ENCODE measurements at places on chromosomes 5 and 9. TPM values are rescaled to one million over a fixed set of nuclear protein-coding genes. Genes with fewer than 3 reads are reported as not detected.

Gene PCDHGB5
- 30.8 TPM for total RNA-seq

Gene OCLN
- total RNA-seq: 7.6 TPM

DNA sequence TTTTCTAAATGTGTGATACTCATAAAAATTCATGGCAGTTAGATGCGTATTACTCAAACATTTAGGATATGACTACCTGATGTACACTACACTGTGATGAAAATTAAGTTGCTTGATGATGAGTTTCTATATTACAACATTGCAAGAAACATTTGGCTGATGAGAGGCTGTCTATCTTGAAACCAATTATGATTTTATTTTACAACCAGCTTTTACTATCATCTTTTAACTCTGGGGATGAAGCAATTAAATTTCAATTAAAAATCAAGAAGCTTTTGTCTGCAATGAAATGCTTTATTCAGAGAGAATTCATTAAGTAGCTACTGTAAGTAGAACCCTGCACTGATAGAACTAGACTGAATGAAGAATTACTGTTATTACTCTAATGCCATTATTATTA is 500.4 kb downstream of the KCTD16 start:
- no peak for DNase-seq

- DNase-seq: no peak
These were observed 10.9 kb downstream of the NME5 start for GRCh38 chr5:138128334-138128733.

DNA sequence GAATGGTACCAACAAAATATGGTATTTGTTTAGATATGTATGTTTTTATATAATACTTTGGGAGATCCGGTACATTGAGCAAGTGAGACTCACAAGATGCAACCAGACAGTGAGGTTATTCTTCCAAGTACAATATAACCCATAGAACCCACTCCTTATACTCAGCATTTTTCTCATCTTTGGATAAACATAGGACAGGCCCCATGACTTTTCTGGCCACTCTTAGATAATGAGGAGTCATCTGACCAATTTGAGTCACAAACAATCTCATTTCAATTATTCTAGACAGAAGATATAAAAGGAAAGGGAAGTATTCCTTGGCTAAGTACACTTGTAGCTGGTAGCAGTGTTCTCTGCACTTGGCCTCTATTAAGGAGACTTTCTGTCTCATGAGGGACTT is 150.2 kb downstream of the SGCD start:
- DNase-seq: no peak

DNA sequence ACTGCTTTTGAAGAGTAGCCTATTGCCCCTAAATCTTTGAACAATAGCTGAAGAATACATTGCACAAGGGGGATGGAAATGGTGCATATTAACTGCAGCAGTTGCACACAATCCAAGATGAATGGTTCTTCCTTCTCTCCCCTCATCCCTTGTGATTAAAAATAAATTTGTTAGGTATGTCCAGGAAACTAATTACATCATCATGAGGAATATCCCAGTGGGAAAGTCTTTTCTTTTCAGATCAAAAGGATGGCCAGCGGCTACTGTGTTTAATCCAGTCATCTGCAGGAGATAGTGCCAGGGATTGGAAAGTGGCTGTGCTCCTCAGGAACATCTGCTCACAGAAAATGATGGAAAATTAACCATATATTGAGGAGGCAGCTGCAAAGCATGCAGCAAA is 508.4 kb upstream of the SEMA6A start:
- no peak for DNase-seq
